Activated T-helper 1 cell treated with anti-CD3 and anti-CD28 coated beads, Interleukin-12 subunit alpha, Interleukin-12 subunit beta, Interleukin-2, Interleukin-4 antibody, amounts not matched to agents 30 ng/mL and 10 ng/mL and 1 ng/mL, durations not matched to agents 14 hours and 24 hours and 36 hours (primary cell): ENCODE measurements at places on chromosomes 16 and 17. TPM values are rescaled to one million over a fixed set of nuclear protein-coding genes. Genes with fewer than 3 reads are reported as not detected.

- no peak for DNase-seq
Observed at GRCh38 chr16:70694868-70695218, 9.0 kb upstream of the MTSS2 start.

Gene PLEKHH3
- 0.52 and 0.76 TPM in 2 replicates for total RNA-seq

- DNase-seq, result no peak
Observed at GRCh38 chr17:81469266-81469665, 43.3 kb downstream of the ACTG1 start.

GRCh38 chr17:45063198-45063597 is 2.1 kb downstream of the NMT1 start:
- no peak for DNase-seq

GRCh38 chr17:78602246-78602645 is 25.1 kb upstream of the DNAH17 start:
- DNase-seq, result no peak

DNA sequence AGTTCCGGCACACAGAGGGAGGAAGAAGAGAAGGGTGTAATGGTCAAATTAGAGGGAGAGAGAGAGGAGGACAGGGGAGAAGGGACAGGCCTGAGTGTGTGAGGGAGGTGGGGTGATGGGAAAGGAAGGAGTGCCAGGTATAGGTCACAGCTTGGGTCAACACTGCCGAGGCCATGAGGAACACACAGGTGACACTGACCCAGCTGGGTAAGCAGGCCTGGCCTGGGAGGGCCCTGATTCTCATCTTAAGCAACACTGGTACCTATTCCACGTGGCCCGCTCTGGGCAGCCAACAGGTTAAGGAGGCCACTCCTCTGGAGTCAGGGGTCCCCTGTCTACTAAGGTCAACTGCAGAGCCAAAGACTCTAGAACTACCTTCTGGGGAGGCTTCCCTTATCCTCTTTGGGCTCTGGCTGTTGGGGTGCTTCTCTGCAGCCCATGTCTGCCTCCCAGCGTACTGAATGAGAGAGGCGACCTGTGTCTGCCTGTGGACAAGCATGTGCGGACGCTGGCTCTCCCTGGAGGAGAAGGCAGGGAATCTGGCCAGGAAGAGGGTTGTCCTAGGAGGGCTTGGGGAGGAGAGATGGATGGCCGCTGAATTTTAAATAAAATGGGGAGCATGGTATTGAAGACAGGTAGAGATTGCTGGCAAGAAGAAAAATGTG is 57.6 kb downstream of the RGS9 start:
- no peak for DNase-seq

- DNase-seq, result no peak
Observed at GRCh38 chr17:26818736-26819135, 475.2 kb upstream of the WSB1 start.

Gene SDK2
- total RNA-seq, result 0.27 and 0.44 TPM in 2 replicates

DNA sequence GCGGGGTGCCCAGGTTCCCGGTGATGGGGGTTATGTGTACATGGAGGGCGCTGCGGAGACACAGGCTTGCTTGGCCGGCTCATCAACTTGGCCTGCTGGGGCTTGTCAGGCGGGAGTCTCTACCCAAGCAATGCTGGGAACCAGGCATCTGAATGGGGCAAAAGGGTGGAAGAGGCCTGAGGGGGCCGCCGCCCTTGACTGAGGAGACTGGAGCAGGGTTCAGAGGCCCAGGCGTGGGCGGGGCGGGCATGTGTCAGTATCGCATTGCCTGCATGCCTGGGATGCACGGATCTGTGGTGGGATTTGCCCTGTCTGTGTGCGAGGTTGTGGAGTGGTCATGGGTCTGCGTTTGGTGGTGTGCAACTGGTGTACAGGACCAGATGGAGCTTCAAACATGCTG is 21.1 kb downstream of the ARHGAP23 start:
- no peak for DNase-seq

- DNase-seq, result no peak
Observed at GRCh38 chr16:78956859-78957258, 643.7 kb downstream of the MAF start.
